ENCODE measurements at places on chromosomes 12 and 14.

DNA sequence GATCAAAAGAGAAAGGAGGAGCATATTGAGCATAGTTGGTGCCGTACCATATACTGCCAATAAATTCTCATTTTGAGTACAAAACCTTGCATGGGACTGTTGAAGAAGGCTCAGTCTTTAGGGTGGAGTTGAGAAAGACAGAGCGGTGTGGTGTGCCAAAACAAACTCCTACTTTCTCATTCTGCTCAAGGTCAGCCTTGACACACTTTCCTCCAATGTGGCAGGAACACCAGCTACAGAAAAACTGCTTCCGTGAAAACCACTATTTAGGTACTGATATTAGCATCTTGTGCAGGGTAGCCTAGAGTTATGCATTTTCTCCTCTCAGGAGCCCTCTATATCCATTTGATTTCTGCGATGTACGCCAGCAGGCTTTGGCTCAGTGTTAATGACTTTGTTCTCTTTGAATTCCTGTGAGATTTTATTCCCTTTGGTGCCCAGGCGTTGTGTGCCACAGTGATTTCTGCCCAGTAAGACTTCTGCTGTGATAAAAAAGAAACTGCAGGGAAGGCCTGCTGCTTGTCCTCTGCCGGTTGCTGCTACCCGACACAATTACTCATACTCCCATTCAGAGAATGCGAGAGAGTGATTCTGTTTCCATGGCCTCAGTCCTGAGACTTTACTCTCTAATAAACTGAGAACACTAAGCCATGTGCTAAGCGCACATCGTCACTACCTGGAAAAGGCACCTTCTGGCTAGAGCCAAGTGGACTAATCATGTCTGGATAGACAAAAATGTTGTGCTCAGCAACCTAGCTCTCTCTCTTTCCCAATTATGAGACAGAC lies 88.3 kb upstream of the MDM1 start:
- DNase-seq: no peak

DNA sequence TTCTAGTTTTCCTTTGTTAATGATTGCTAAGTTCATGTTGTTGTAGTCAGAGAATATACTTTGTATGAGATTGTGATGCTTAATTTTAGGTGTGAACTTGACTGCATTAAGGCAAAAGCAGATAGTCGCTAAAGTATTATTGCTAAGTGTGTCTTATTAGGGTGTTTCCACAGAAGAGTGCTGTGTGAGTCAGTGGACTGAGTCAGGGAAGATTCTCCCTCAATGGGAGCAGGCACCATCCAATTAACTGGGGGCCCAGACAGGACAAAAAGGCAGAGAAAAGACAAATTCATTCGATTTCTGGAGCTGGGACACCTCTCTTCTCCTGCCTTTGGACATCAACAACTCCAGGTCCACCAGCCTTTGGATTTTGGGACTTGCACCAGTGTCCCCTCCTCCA lies 48.5 kb downstream of the BAZ1A start:
- no peak for DNase-seq

GRCh38 chr12:47731723-47732122 lies 6.4 kb upstream of the ENDOU start:
- DNase-seq: no peak

GRCh38 chr14:94612174-94612573 lies at the start of gene SERPINA3:
Gene SERPINA3 (plus strand): TSS chr14:94612391. CDS start chr14:94614442, 2,051 bp downstream.
- no peak for DNase-seq

DNA sequence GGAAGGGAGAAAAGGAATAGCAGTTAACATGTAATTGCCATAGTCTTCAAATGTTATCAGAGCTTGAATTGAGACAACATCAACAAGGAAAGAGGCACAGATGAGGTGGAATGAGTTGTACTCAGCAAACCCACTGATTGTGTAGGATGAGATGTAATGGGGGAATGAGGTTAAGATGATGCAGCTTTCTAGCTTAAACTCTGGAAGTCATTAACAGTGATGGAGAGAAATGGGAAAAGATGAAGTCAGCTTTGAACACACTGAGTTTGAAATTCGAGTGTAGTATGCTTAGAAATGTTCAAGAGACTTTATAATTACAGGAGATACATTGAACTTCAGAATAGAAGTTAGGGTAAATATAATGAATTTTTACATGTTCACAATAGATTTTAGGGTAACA lies 106.9 kb downstream of the PRKD1 start:
- no peak for DNase-seq

- no peak for DNase-seq
These were observed 369.7 kb downstream of the ALG10 start for GRCh38 chr12:34391771-34392581.

- DNase-seq: no peak
These were observed 1048.9 kb downstream of the BCL11B start for GRCh38 chr14:98223106-98223505.

- no peak for DNase-seq
These were observed 154.9 kb downstream of the PELI2 start for GRCh38 chr14:56273155-56273554.

- no peak for DNase-seq
These were observed 12.8 kb upstream of the RILPL1 start for GRCh38 chr12:123546281-123546680.

GRCh38 chr14:24416254-24416931 lies 13.1 kb downstream of the CBLN3 start:
- no peak for DNase-seq

DNA sequence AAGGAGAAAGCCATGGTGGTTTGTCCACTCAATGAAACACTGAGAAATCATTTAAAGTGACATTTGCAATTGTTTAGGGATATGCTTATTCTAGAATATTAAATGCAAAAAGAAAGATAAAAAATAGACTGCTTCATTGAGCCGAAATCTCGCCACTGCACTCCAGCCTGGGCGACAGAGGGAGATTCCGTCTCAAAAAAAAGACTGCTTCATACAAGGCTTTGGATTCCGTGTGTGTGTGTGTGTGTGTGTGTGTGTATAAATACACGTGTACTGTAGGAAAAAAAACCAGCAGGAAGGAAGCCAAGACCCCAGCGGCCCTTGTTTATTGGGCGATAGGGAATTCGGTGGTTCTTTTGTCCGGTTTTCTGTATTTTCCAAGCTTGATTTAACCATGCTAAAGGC lies 3.2 kb upstream of the ZNF839 start:
- DNase-seq: peak; percentile 49

DNA sequence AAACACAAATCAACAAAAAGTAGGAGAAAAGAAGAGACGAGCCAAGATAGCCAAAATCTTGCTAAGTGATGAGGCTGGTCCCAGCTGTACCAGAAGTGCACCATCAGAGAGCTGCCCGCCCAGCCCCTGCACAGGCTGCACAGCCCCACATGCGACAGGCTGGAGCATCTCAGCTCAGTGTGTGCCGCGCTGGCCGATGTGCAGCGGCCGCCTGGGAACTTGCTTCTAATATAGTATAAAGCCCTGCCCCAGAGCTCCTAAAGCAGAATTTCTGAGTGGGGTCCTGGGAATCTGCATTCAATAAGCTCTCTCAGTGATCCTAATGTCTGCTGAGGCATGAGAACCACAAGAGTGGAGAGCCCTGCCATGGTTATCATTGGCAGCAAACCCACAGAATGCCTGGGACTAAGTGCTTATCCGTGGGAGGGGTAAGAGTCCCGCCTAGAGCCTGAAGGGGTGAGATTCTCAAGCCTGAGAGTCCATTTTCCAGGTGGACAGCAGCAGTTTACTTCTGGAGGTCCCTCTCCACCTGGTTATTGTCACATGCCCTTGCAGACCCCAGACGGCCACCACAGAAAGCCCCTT lies 171.6 kb downstream of the DPF3 start:
- no peak for DNase-seq

- peak; percentile 14 for DNase-seq
These were observed 36.0 kb upstream of the SNX6 start for GRCh38 chr14:34665785-34666435.

- DNase-seq: no peak
These were observed 16.4 kb downstream of the MANSC1 start for GRCh38 chr12:12333407-12334366.

- no peak for DNase-seq
These were observed 19.5 kb upstream of the MORN3 start for GRCh38 chr12:121688966-121689365.

DNA sequence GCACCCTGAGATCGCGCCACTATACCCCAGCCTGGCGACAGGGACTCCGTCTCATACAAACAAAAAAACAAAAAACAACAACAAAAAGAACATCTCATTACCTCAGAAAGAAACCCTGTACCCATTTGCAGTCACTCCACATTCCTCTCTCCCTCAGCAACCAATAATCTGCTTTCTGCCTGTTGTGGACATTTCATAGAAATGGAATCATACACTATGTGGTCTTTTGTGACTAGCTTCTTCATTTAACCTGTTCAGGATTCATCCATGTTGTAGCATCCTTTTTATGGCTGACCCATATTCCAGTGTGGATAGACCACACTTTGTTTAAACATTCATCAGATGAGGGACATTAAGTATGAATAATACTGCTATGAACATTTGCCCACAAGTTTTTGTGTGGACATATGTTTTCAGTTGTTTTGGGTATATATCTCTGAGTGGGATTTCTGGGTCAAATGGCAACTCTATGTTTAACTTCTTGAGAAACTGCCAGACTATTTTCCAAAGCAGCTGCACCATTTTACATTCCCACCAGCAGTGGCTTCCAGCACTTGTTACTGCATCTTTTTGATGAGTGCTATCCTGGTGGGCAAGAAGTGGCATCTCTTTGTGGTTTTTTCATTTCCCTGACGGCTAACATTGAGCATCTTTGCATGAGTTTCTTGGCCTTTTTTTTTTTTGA lies 5.9 kb upstream of the RCOR1 start:
- no peak for DNase-seq

DNA sequence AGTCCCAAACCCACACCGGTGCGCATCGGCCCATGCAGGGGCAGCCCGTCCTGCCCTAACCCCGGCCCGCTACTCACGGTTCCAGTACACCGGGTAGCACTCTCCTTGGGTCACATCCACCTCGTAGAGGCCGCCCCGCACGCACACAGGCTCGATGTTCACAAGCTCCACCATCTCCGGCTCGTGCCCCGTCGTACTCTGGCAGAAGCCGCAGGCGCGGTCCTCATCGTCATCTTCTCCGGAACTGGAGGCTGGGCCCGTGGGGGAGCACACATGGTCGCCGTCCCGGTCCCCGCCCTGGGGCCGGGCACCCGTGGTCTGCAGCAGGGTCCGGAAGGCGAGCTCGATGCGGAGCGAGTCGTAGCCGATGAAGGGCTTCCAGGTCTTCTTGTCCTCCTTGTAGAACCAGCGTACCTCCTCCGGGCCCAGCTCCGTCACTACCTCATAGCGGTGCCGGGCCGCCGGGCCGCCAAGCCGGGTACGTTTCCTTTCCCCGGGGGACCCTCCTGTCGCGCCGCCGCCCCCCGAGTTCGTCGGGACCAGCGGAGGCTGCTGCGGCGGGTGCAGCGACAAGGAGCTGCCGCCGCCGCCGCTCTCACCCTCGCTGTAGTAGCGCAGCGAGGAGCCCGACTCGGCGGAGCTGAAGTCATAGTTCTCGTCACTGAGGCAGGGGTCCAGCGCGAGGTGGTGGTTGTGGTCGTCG lies 788 bp downstream of the DDHD1 start:
- peak; percentile 43 for DNase-seq

DNA sequence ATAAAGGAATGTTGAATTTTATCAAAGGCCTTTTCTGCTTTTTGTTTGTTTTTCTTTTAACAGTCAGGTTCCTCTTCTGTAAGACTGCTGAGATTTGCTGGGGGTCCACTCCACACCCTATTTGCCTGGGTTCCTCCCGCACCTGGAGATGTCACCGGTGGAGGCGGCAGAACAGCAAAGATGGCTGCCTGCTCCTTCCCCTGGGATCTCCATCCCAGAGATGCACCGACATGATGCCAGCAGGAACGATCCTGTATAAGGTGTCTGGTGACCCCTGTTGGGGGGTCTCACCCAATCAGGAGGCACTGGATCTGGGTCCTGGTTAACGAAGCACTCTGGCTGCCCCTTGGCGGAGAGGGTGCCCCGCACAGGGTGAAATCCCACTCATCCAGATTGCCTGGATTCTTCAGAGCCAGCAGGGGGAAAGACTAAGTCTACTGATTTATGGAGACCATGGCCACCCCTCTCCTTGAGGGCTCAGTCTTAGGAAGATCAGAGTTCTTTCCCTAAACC lies 244.0 kb upstream of the MDGA2 start:
- no peak for DNase-seq

DNA sequence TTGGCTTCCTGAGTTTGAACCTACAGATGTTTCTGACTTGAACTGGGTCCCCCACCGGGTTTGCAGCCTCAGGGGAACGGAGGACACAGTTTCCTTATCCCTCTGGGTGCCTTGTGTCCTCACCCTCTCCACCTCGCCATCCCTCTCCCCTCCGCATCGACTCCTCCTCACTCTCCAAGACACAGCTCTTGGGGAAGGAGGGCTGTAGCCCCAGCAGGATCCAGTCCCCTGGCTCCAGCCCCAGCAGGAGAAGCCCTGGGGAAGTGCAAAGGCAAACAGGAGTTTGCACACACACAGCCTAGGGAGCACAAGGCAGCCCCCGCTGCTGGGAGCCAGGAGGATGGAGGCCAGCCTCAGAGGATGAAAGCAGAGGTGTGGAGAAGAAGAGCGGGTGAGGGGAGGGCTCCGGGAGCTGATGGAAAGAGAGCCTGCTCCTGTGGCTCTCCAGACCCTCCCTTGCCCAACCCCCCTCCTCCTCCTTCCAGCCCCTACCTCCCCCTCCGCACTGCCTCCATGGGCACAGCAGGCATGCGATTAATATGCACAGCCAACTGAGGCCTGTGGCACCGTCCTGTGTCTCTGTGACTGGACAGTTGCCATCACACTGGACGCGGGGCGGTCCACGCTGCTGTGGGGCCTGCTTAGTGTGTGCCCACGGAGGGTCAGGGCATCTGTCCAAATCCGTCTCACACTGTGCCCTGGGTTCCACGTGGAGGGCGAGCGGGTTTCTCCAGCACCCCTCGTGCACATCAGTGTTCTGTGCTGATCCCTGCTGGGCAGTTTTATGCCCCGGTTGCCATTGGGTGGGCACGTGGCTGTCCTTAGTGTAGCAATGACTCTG lies 193.7 kb upstream of the DIO3 start:
- DNase-seq: no peak

DNA sequence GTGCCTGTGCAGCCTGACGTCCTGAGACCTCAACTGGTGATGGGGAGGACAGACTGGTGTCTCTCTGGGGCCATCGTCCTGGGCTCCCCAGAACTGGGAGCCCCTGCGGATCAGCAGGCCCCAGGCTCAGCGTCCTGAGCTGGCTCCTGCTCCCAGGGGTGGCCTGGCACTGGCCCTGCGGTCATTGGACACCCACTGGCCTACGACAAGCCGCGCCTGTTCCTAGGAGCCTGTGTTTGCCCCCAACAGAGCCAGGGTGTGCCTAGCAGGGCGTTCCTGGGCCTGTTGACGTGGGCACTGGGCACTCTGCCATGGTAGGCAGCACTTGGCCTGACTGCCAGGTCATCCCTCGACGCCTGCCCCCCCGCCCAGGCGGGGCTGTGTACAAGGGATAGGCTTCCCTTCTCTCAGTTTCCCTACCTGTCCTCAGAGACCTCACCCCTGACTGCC lies 8.4 kb downstream of the ADSS1 start:
- no peak for DNase-seq

GRCh38 chr14:66619952-66620351 lies 112.0 kb downstream of the GPHN start:
- DNase-seq: no peak

- DNase-seq: no peak
These were observed 81.0 kb upstream of the CCDC196 start for GRCh38 chr14:66405158-66405557.

GRCh38 chr14:29759521-29760340 lies 167.9 kb downstream of the PRKD1 start:
- DNase-seq: no peak

All from left renal pelvis (tissue), 4 donors.